Right renal pelvis (tissue), 4 donors: ENCODE measurements at places on chromosomes 4 and X. TPM values are rescaled to one million over a fixed set of nuclear protein-coding genes. Genes with fewer than 3 reads are reported as not detected.

DNA sequence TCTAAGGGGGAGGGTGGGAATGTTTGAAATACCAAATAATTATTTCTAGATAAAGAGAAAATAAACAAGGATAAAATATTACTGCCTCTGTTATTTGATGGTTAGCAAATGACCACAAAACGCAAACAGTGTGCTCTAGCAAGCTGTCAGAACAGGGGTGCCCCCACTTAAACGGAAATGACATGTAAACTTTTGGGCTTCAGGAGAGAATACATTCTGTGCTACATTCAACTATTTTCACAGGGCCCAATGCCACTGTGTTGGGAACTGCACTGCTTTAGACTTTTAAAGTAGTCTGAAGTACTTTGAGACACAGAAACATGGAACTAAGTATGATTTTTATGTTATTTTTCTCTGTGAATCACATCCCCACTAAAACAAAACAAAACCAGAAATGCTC lies 14.1 kb downstream of the CD40LG start:
- no peak for DNase-seq

GRCh38 chr4:112156553-112156952 lies 11.3 kb downstream of the FAM241A start:
- no peak for DNase-seq

- DNase-seq = no peak
These were observed 373.4 kb downstream of the IL15 start for GRCh38 chr4:142009751-142010150.

DNA sequence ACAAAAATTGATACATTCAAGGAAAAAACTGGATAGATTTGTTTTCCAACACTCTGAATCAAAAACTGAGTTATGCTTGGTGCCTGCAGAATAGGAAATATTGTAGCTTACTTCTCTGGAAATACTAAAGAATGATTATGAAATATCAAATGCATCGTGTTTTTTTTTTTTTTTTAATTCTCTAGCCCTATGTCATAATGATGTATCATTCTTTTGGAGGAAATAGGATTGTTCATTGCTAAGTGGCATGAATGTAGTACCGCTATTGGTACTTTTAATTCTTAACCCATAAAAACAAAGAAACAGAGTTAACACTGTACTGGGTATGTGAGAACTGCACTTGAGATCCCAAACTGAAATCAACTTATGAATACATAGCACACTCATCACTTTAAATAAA lies 7.6 kb upstream of the FAM200B start:
- DNase-seq = no peak

- DNase-seq = no peak
These were observed 8.5 kb upstream of the PPEF1 start for GRCh38 chrX:18698737-18699650.

- no peak for DNase-seq
These were observed 25.6 kb downstream of the KDM6A start for GRCh38 chrX:44898411-44899221.

GRCh38 chr4:55169352-55169961 lies 44.1 kb upstream of the KDR start:
- no peak for DNase-seq

- DNase-seq = no peak
These were observed 525.4 kb upstream of the HS3ST1 start for GRCh38 chr4:11954093-11954492.

DNA sequence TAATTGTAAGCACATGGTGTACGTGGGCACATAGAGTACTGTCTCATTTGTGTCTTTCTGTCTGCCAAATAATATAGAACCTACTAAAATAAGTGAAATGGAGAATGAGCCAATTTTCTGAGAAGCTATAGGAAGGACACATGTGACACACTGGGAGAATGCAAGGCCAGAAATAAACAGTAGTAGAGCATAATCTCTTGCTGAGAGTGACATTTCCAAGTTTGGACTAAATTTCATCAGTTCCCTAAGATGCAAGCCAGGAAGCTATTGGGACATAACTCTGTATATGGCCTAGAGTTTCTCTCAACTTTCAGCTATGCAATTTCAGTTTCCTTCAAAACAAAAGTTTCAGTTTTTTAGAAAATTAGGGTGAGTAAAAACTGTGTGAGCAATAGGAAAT lies 638.7 kb downstream of the PCDH18 start:
- DNase-seq = no peak

DNA sequence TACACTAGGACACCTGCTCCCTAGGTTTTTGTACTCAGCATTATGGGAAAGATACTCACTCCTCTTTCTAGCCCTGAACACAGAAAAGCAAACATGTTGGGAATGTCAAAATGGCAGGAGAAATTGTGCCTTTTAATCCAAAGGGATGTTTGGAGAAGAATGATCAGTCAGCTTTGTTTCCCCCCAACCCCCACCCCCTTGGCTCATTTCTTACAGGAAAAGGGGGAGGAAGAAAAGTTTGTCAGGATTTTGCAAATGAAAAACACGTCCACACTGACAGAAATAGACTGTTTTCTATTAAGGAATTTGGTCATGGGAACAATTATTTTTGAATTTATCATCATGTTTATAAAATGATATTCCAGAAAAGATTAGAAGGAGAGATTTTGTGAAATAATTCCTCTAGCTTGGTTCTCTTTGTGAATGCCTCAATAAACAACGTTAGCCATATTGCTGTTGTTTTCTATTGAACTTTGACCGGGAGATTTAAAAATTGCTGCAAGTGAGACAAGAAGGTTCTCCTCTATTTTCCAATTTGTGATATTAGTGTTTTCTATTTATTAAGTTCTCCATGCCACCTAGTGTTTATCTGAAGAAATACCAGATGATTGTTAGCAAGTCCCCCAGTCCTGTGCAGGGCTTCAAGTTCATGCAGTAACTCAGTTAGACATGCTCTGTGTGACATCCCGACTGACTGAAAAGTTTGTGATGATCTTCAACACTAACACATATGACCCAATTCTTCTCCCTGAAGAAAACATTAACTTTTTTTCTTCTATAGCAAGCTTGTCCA lies 31.3 kb upstream of the TFDP3 start:
- DNase-seq = no peak

- no peak for DNase-seq
These were observed 1.0 kb upstream of the TLR1 start for GRCh38 chr4:38805530-38806145.

GRCh38 chr4:9608300-9608699 lies 164.1 kb downstream of the DEFB131A start:
- no peak for DNase-seq

Gene SOX3
- not detected for polyA plus RNA-seq

Gene PCYT1B
- 2.8 TPM for polyA plus RNA-seq

Gene LDOC1
- polyA plus RNA-seq = 71.4 TPM

Gene HSD17B13
- polyA plus RNA-seq = 0.25 TPM

Gene ARAP2
- polyA plus RNA-seq = 6.5 TPM

Gene GAGE12D
- not detected for polyA plus RNA-seq

Gene AKAP14
- polyA plus RNA-seq = not detected

Gene CCDC149
- polyA plus RNA-seq = 17.9 TPM

Gene ADGRG4
- polyA plus RNA-seq = not detected
